Cortex of kidney (tissue), 1 donor: ENCODE measurements at places on chromosomes 11 and 22.

- DNase-seq = no peak
These were observed 58.1 kb downstream of the SNX19 start for GRCh38 chr11:130858215-130858614.

DNA sequence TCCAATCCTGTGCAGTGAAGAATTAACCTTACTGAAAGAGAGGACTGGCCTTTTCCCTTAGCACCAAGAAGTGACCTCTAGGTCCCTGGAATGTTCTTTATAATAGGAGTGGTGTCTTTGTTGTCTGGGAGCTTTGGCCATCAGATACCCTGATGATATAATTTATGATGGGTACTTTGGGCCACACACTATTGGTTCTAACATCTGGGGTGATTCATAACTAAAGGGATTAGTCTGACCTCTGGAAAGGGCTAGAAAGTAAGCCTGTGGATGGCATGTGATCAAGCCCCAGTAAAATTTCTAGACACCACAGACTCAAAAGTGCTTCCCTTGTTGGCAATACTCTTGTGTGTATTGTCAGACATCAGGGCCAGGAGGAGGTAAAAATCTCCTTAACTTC is 891.2 kb downstream of the KCNA4 start:
- DNase-seq = no peak

DNA sequence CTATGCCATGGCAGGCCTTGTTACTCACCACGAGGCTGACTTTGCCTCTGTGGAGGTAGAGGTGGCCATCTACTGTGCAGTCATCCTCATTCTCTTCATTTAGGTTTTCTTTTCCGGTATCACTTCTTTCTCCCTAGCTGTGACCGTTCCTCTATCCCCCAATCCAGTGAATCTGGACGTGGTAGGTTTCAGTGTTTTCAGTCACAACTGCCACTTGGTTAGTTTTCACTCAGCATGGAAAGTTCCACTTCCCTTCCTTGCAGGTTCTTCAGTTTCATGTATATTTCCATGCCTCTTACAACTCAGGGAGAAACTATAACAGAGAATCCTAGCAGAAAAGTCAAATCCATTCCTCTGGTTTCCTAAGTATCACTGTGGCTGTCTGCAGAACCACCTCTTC is 1.9 kb downstream of the HPS4 start:
- no peak for DNase-seq

DNA sequence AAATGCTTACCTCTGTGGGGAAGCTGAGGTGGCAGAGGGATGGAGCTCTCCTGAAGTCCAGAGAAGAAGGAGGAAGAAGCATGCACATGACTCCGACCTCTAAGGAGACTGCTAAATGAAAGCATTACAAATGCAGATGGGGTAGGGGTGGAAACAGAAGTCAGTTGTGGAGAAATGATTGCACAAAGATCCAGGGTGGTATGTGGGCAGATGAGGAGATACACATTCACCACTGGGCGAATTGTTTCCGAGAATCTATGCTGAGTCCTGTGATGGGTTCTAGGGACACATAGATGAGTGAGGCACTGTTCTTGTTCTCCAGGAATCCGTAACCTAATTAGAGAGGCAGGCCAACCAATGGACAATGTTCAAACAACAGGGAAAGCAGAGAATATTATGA is 188.9 kb upstream of the ZBED5 start:
- DNase-seq = no peak

DNA sequence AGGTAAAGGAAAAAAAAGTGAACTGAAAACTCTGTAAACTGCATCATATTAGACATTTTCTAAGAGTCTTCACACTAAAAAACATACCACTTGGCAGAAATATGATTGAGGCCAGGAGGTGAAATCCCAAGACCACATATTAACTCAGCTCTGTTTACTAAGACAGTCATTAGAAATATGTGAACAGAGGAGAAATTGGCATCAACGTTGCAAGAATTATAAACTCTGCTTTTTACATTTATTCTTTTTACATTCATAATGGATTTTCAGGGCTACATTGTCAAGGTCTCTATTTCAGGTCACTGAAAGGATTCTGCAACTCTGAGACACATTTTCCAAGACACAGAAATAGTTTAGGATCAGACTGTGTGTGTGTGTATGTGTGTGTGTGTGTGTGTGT is 1364.0 kb downstream of the LRRC4C start:
- DNase-seq = no peak

GRCh38 chr22:43050995-43051394 is 36.0 kb upstream of the PACSIN2 start:
- DNase-seq = no peak

- DNase-seq = no peak
These were observed 5.7 kb upstream of the ABTB2 start for GRCh38 chr11:34363363-34364084.

GRCh38 chr11:106193956-106194355 is 116.5 kb downstream of the AASDHPPT start:
- DNase-seq = no peak

- DNase-seq = no peak
These were observed 1.2 kb downstream of the EIF4ENIF1 start for GRCh38 chr22:31488346-31488883.

- no peak for DNase-seq
These were observed 10.5 kb upstream of the OR10D3 start for GRCh38 chr11:124172599-124172998.

DNA sequence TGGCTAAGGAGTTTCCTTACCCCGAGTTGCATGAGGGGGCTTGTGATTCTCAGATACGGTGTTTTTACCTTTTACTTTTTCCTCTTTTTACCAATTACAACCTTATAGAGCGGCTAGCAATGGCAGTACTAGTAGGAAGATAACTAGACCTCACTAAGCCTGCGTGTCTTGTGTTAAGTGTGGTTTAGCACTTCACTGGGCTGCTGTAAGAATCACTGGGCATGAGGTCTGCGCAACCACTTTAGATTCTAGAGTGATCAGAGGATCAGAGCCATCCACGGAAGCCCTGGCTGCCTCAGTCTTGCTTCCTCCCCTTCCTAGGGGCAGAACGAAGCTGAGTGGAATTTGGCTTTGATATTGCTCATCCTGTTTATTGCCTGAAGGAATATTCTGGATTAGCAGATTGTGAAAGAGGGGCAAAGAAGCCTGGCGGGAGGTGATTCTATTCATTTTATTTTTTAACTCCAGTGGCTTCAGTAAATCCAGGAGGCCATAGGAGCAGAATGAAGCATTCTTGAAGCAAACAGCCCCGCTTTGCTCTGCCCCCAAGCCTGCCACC is 88.5 kb downstream of the GRAMD1B start:
- DNase-seq = no peak

- DNase-seq = no peak
These were observed 79.6 kb upstream of the NECTIN1 start for GRCh38 chr11:119808407-119809185.

DNA sequence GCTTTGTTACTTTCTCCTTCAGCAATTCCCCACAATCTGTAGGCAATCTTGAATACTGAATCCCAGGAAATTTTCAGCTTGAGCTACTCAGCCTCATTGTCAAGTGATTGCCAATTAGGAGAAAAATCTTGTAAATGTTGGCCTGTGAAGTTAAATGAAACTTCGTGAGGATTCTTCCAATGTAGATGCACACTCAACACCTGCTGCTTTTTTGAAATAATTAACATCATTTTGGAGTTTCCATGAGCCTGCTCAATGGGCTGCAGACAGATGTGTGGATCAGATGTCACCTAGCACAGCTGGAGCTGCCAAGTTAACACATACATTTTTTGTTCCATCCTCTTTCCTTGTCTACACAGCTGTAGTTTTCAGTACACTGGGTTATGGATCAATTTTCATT is 645.6 kb upstream of the LUZP2 start:
- DNase-seq = no peak

GRCh38 chr11:67351275-67352005 is 1.9 kb downstream of the POLD4 start:
- no peak for DNase-seq

DNA sequence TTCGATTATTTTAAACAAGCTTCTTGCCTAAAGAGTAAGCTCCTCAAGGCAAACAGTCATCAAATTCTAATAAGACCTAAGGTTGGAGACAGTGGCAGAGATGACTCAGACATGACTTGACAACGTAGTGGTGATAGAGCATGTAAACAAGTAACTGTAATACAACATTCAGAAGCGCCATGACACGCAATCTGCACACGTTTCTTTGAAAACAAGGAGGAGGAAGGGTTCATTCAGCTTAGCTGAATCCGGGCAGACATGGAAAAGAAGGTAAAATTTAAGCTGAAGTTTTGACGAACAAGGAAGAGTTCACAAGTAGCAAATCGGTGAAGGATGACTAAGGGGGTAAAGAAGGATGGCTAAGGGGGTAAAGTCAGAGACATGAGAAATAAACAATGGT is 152.4 kb upstream of the ZC3H12C start:
- DNase-seq = no peak

- DNase-seq = no peak
These were observed 80.5 kb downstream of the MPPED2 start for GRCh38 chr11:30505603-30506002.

GRCh38 chr11:76047766-76048165 is 158.5 kb downstream of the WNT11 start:
- DNase-seq = no peak

DNA sequence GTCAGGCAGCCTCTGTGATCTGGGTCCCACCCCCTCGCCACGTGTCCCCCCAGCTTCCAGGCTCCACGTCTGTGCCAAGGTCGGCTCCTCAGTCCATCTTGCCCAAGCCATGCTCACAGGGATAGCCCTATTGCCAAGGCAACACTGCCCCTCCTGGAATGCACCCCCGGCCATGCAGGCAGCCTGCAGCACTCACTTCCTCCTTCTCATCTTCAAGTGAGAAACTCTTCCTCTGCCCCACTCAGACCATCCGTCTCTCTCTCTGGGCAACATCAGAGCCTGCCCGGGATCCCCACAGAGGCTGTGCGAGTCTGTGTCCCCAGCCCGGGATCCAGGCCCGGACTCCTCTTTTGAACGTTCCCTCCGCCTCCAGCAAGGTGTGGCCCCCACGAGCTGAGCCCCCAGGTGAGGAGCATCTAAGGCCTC is 852.3 kb downstream of the BRD1 start:
- no peak for DNase-seq

GRCh38 chr22:30822216-30823014 is 127.7 kb downstream of the OSBP2 start:
- DNase-seq = no peak

GRCh38 chr22:46122511-46122971 is 27.8 kb upstream of the PPARA start:
- no peak for DNase-seq

GRCh38 chr22:50548040-50548920 is 2.6 kb downstream of the KLHDC7B start:
- DNase-seq = no peak

DNA sequence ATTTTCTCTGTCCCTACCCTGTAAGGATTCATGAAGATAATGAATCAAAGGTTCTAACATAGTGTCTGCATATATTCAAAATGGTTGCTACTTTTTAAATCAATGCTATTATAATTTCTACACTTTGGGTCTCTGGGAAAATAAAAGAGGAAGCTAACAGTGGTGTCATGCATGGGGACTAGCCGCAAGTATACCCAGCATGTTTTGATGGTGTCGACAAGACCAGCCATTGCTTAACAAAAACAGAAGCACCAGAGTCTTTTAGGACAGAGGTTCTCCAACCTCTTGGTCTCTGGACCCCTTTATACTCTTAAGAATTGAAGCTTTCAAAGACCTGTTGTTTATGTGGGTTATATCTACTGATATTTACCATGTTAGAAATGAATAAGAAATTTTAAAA is 37.8 kb downstream of the RNF141 start:
- no peak for DNase-seq

DNA sequence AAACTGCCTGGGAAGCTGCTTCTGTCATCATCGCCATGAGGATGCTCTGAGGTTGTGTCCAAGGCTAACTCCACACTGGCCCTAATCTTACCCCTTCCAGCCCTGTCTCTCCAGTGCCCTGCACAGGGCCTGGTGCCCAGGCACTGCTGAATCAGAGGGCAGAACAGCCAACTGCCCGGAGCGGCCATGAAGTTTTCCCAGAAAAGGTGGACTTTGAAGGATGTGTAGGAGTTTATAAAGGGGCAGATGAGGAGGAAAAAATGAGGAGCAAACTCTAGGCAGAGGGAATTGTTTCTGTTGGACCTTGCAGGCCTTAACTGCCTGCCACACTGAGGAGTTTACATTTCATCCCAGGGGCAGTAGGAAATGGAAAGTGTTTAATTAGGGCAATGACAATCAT is 39.4 kb upstream of the TCF20 start:
- DNase-seq = no peak

GRCh38 chr11:93089474-93090102 is 108.2 kb downstream of the SLC36A4 start:
- DNase-seq = no peak

DNA sequence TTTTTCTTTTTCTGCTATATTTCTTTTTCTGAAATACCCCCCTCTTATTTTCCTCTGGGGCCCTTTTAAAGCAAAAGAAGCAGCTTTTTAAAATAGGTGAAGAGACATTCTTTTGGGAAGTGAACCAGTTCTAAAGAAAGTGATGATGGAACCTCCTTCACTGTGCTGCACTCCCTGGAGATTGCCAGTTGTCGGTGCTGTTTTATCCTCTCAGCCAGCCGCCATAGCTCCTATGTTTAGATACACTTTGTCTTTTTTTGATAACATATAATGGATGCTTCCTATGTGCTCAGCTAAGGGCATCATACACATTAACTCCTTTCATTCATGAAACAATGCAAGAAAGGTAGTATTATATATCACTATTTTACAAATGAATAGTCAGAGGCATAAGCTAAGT is 14.0 kb downstream of the CFAP300 start:
- DNase-seq = no peak

- DNase-seq = no peak
These were observed 70.0 kb downstream of the EXT2 start for GRCh38 chr11:44165432-44165831.

DNA sequence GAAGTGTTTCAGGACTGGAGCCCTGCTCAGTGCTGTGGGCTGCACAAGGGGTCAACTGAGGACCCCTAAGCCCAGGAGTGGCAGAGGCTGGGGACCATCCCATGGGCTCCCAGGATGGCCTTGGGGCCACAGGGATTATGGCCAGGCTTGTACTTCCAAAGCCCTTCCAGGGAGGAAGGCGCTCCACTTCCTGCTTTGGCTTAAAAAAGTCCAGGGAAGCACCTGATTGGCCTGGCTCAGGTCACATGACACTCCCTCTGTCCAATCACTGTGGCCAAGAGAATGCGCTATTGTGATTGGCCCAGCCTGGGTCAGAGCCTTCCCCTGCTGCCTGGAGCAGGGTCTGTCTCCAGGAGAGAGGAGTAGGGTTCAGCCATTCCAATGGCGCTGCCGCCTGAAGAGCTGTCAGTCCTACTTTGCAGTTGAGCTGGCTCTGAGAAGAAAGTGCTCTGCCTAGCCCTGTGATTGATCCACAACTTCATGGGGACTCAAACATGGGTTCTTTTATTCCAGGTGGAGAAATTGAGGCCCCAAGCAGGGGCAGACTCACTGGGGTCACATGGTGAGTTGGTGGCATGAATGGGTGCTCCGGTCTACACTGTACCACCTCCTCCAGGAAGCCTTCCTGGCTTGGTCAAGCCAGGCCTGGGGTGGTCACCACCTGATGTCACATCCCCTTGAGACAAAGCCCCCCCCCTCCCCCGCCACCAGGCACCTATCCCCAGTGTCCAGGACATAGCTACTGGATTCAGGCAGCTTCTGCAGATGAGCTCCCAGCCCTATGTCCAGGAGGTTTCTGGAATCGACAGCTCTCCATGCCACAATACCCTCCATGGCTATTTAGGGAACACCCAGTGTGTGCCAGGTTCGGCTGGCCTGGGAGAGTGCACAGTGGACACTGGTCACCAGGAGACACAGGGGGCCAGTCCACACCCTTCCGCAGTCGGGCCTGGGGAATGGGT is 48.2 kb downstream of the RTN4R start:
- DNase-seq = no peak

GRCh38 chr11:47714554-47715081 is 551 bp downstream of the AGBL2 start:
- DNase-seq = no peak
